Astrocyte of the spinal cord (primary cell): ENCODE measurements at places on chromosomes 16 and 17.
A peak's percentile ranks its signal among the peaks of the same experiment; 100 is the strongest.

GRCh38 chr16:3718628-3719027, 1.3 kb upstream of the TRAP1 start:
- no peak for DNase-seq

DNA sequence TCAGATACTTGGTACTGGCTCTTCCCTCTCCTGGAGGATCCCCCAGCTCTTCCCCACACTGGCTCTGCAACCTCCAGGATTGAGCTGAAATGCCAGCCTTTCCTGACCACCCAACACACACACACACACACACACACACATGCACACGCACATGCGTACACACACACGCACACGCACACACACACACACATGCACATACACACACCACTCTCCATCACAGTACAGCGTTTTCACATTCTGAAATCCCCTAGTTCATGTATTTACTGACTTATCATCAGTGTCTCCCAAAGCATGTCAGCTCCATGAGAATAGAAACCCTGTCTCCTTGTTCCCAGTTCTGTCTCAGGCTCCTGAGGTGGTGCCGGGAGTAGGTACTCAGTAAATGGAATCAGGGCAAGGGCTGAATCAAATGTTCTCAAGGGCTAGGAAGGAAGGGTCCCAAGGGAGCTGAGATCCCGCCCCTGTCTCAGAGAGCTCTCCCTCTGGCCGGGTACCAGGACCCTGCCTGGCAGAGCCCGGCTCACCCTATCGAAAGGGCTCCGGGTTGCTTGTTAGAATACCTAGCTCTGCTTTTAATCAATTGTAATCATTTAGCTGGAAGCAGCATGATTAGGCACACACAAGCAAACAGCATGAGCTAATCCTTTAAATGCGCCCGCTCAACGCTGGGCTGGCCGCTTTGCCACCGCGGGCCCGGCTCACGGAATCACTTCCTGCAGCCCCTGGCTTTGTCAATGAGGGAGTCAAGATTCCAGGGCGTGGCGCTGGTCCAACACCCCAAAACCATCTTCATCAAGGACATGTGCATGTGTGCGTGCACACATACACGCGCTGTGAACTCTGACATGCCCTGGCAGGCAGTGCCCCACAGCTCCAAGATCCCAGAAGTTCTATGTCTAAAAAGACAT, 140.7 kb downstream of the C16orf78 start:
- no peak for DNase-seq

DNA sequence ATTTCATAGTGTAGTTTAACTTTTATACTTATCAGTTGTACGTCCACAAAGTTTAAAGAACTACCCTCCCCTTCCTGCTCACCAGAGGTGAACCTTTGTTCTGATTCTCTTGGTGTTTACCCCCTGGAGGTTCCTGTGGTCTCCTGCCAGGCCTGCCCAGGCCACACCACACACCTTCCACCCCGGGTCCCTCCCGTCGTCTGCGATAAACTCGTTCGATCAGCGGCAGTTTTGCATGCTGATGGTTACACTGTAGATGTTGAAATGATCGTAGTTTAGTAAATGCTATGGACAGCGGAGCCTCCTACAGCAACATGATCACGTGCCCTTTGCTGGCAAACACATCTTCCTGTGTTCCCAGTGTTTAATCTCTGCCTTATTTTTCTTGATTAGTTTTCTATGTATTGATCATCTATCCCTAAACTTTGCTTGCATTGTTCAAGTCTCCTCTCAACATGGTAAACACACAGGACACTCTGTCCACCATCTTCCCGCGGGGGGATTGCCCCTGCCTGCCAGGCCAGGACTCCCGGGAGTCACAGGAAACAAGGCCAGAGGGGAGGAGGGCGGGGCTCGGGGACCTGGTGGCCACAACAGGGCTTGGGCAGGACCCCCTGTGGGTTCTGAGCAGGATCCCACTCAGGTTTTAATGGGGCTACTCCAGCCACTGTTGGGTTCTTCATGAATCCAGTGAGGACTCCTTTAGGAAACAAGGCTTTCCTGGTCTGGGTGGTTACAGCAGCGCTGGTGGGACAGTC, 2.8 kb upstream of the ACSF3 start:
- DNase-seq: no peak

GRCh38 chr16:86533767-86534351, 21.2 kb downstream of the MTHFSD start:
- no peak for DNase-seq

DNA sequence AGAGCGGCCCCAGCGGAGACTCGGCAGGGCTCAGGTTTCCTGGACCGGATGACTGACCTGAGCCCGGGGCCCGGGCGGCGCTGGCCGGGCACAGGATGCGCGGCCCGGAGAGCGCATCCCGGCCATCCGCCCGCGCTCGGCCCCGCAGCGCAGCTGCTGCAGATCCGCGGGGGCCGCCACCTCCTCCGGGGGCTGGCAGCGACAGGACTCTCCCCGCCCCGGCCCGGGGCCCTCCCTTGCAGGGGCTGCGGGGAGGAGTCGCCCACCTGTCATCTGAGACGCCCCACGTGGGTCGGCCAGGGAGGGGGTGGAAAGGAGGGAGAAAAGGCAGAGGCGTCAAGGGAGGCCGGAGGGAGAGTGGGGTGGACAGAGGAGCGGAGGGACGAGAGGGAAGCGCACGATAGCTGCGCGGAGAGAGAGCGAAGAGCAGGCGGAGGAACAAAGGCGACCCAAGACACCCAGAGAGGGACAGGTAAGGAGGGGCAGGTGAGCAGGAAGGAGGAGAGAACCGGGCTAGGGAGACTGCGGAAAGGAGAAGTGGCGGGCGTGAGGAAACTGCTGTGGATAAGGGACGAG, 471 bp upstream of the PRKAR1A start:
- DNase-seq: peak; percentile 77
